Kidney tubule cell (primary cell): ENCODE measurements at places on chromosomes 1 and 21.
A peak's percentile ranks its signal among the peaks of the same experiment; 100 is the strongest.

DNA sequence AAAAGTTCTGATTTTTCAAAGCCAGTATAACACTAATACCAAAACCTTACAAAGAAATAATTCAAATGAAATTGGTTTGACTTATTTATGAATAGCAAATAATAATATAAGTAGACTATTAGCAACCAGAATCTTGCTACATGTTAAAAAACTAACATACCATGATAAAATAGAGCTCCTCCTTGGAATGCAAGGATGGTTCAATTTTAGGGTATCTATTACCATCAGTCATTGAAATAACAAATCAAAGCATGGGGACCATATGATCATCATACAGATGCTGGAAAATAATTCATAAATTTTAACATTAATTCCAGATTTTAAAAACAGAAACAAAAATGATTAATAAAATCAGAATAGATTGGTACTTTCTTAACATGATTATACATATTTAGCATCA lies 66.3 kb downstream of the RRAGC start:
- no peak for DNase-seq

- no peak for DNase-seq
Observed at GRCh38 chr1:65959896-65960567, 167.3 kb downstream of the PDE4B start.

DNA sequence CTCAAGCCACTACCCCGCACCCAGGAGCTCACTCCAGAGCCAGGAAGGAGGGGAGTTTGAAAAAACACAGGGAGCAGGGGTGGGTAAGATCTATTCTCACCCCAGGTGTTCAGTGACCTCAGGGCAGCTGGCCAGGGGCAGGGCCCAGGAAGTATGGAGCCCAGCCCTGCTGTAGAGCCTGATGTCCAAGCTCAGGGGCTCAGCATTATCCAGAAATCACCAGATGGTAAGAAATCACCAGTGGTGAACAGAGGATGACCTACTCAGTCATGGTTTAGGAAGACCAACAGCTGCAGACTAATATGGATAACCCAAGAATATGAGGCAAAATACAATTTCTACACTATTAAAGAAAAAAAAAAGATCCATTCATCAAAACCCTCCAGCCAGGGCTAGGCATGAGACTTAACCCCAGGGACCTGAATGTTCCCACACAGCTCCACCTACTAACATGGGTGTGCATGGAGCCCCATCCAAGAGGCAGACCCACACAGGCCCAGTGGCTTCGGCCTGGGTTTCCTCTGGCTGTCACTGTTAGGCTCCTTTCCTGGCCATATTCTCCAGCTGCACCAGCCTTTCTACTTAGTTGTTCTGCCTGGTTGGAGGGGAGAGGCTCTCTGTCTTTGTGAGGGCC lies 67.6 kb downstream of the KCNN3 start:
- no peak for DNase-seq

- no peak for DNase-seq
Observed at GRCh38 chr1:99004861-99005442, at the start of gene PLPPR5. Gene PLPPR5 (minus strand): TSS chr1:99004861. CDS start chr1:99004671, 190 bp downstream.

- DNase-seq: no peak
Observed at GRCh38 chr1:167482184-167482583, 36.1 kb downstream of the CD247 start.

GRCh38 chr1:55703726-55704363 lies 488.7 kb upstream of the USP24 start:
- peak; percentile 61 for DNase-seq

DNA sequence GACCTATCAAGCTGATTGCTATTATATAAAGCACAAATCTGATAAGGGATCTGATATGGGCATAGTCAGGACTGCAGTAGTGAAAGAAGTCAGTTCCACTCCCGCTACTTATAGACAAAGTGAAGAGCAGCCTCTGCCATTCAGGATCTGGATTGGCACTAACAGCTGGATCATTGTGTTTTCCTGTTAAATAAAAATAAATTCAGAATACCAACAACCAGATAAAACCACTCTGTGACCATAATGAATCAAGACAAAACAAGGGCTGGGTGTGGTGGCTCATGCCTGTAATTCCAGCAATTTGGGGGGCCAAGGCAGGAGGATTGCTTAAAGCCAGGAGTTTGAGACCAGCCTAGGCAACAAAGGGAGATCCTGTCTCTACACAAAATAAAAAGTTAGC lies 5.0 kb upstream of the GLRX2 start:
- DNase-seq: no peak

DNA sequence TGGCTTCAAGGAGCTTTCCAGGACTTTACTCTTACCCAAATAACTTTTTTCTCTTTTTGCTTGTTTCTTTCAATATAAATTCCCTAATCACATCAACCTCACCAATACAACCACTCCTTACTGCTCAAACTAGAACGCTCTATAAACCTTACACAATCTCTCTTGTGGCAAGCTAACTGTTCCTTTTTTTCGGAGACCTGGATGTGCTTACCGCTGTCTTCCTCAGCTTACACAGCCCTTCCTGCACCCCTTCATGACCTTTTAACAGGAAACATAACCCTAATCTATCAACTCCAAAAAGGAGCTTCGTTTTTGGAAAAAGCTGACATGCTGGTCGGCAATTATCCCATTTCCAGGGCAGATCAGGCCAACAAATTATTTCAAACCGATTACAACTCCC lies 24.1 kb upstream of the SLC2A5 start:
- DNase-seq: no peak
